CD4-positive, alpha-beta memory T cell (primary cell): ENCODE measurements at places on chromosomes 2 and 18.

DNA sequence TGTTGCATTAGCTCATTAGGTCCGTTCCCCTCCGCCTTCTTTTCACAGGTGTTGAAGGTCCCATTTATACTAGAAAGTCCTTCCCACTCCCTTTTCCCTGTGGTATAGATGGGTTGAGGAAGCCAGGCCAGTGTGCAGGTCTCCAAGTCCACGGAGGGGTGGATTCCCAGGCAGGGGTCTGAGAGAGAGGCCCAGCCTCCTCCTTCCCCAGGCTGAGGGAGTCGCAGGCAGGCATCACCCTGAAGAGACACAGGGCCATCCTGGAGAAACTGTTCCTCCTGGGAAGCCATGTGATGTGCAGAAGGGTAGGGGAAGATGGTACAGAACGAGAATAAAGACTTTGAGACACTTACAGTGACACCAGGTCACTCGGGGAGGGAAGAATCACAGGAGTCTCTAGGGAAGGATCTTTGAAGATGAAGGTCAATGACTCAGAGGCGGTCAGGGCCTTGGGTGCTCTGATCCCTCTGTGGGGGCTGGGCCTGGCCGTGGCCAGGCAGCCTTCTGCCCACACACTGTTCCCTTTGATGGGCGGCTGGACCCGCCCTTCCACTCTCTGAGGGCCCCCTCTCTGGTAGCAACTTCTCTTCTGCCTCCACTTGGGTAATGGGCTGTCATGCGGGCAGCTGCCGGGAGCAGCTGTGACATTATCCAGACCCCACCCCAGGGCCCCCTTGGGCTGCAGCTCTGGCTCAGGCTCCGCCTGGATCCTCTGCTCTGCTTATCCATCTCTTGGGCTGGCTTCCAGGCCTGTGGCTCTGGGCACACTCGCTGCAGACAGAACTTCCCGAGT lies 45.1 kb downstream of the RHOB start:
- no peak for DNase-seq

DNA sequence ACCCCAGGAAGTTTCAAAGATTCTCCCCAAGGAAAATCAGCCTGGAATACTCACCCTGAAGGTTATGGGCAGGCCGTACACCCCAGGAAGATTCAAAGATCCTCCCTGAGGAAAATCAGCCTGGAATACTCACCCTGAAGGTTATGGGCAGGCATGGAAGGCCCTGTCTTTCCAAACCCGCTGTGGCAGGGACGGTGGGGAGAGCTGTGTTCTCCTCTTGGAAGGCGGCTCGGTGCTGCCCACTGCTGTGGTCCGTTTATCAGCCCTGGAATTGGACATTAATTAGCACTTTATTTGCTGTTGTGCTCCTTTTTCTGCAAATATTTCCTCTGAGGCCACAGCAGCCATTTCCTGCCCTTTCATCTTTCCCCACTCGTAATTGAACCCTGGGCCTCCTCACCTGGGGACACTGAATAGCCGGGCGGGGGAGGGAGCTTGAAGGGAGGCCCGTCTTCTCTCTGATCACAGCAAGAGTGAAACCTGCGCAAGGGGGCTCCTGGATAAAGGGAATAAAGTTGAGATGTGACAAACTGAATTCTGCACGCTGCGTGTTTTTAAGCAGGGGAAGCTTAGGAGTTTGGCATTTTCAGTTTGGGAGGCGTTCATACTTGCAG lies 308.7 kb upstream of the SALL3 start:
- no peak for DNase-seq

GRCh38 chr2:85900366-85900765 lies 11.6 kb upstream of the ST3GAL5 start:
- DNase-seq = peak; percentile 8

GRCh38 chr2:105680357-105680756 lies 64.4 kb upstream of the NCK2 start:
- DNase-seq = no peak

DNA sequence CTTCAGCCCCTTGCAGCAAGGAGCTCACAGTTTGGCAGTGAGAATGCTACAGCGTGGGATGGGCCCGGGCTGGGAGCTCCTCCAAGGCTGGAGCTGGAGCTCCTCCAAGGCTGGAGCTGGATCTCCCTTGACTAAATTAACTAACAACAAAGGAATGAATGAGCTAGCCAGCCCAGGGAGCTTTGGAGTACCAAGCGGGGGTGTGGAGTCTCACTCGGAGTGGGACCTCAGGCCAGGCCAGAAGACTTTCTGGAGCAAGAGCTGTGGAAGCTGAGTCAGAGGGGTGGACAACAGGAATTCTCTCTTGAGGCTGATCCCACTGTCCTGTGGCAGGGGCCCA lies 244.7 kb upstream of the HS6ST1 start:
- no peak for DNase-seq

DNA sequence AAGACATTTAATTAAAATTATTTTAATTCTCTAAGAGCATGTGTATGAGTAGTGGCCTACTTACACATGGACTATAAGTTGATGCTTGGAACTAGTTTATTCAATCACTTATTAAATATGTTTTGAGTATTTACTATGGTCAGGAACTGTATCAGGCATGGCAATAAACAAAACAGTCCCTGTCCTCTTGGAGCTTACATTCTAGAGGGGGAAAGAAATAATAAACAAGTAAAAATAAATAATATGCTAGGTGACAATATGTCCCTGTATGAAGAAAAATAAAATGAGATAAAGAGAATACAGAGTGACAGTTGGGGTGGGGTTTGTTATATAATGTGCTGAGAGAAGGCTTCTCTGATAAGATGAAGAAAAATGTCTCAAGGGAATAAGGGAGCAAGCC lies 74.5 kb downstream of the MYO3B start:
- DNase-seq = no peak

- DNase-seq = no peak
Observed at GRCh38 chr2:234963773-234964615, 12.2 kb downstream of the SH3BP4 start.

GRCh38 chr2:95336406-95336805 lies 39.3 kb downstream of the KCNIP3 start:
- no peak for DNase-seq

GRCh38 chr2:195094330-195094729 lies 562.7 kb upstream of the SLC39A10 start:
- no peak for DNase-seq
